BJ (cell line): ENCODE measurements at places on chromosomes 12 and 14.
A peak's percentile ranks its signal among the peaks of the same experiment; 100 is the strongest.

DNA sequence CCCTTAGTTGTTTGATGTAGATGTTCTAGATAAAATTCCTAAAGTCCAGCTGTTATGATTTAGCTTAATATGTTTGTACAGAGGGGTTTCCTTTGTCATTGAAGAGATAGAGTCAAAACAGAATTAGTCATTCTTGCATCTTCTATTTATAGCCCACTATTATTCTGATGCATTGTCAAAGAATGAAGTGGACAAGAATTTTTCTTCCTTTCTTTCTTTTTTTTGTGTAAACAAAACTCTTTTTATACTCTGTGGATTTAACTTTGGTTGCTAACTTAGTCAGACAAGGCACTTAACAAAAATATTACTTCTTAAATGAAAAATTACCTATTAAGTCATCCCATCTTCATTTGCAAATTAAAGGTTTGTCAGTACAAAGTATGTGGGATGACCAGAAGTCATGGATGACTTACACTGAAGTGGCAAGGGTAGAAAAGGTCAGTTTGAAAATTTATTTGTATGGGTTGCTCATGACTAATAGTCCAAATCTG, 215.6 kb upstream of the DDHD1 start:
- DNase-seq = peak; percentile 94

GRCh38 chr14:101600336-101600890, 39.1 kb downstream of the DIO3 start:
- no peak for DNase-seq

- DNase-seq = no peak
Measured at GRCh38 chr12:52319097-52319496, 2.1 kb downstream of the KRT83 start.

- no peak for DNase-seq
Measured at GRCh38 chr12:108665608-108666202, 32.0 kb upstream of the SELPLG start.

DNA sequence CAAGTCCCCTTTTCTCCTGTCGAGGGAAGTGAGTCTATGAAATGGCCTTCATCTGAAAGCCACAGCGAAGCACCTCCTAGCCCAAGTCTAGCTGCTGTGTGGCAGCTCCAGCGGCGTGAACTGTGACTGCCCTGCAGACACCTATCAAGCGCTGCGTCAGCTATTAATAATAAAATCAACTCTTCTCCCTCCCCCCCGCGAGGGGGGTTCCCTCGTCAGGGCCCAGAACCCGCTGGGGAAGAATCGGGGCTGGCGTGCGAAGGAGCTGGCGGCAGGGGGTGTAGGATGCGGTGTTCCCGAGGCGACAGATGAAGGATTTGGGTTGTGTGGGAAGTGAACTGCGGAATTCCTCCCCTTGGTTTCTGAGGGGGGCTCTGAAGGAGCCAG, 662 bp upstream of the ATP2A2 start:
- no peak for DNase-seq

- no peak for DNase-seq
Measured at GRCh38 chr12:88029093-88029665, at the start of gene C12orf50. TSS of gene C12orf50 (minus strand) at chr12:88029401. CDS start at chr12:88026962, 2,439 bp downstream.

GRCh38 chr12:121719926-121720414, 7.4 kb downstream of the TMEM120B start:
- DNase-seq = peak; percentile 82
